ENCODE measurements at places on chromosomes 12 and 14.
A peak's percentile ranks its signal among the peaks of the same experiment; 100 is the strongest.

- no peak for DNase-seq
Observed at GRCh38 chr12:49364989-49365388, 2.3 kb upstream of the SPATS2 start.

- DNase-seq = no peak
Observed at GRCh38 chr14:51109651-51110050, 14.7 kb upstream of the TRIM9 start.

GRCh38 chr12:124463341-124463921 lies 104.0 kb downstream of the NCOR2 start:
- DNase-seq = no peak

DNA sequence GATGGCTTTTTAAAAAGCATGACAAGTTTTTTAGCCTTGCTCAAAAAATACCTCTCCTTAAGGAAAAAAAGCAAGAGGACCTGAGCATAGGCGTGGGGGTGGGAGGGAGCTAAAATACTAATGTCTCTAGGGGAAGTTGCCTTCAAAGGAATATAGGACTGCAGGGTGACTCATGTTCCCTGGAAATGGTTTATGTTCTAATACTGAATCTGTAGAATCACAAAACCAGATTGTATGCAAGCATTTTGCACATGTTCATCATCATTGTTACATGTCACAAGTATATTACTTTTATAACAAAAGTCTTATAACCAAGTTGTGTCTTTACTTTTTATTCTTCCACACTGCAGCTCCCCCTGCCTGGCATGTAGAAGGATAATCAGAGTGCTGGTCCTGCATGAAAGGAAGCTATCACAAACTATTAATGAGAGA lies 36.6 kb downstream of the GPR135 start:
- DNase-seq = no peak

DNA sequence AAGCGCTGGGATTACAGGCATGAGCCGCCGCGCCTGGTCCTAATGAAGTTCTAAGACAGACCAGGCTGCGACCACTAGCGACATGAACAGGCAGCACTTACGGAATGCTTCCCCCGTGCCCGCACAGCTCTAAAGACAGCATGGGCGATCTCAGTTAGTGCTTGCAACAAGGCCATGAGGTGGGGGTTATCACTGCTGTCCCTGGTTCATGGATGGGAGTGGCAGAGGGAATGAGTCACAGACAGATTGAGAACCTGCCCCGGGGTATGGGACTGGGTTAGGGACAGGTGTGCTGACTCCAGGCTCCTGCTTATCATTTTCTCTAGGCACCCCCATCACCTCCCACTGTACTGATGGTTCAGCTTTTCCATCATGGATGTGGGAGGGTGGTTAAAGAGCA lies 160.9 kb downstream of the VRK1 start:
- no peak for DNase-seq

DNA sequence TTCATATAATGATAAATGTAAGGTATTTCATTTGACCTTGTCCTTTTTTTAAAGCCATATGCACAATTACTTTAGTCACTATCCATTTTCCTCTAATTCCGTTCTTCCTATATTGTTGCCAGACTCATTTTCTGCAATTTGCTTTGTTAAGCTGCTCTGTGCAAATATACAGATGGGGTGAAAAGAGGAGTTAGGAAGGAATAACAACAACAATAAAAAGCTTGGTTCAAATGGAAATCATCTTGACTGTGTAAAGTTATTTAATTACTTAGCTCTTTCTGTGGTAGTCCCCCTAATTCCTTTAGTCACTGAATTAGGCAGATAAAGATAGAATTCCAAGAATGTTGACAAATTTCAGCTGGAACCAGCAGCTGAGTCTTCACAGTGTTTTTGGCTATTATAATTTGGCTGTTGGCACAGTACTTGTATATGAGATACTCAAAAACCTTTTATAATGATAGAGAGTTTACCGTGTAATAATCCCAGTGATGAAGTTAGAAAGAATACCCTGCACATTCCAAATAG lies 838.0 kb downstream of the RPS29 start:
- no peak for DNase-seq

GRCh38 chr14:87041290-87042020 lies 951.5 kb downstream of the GALC start:
- DNase-seq = no peak

DNA sequence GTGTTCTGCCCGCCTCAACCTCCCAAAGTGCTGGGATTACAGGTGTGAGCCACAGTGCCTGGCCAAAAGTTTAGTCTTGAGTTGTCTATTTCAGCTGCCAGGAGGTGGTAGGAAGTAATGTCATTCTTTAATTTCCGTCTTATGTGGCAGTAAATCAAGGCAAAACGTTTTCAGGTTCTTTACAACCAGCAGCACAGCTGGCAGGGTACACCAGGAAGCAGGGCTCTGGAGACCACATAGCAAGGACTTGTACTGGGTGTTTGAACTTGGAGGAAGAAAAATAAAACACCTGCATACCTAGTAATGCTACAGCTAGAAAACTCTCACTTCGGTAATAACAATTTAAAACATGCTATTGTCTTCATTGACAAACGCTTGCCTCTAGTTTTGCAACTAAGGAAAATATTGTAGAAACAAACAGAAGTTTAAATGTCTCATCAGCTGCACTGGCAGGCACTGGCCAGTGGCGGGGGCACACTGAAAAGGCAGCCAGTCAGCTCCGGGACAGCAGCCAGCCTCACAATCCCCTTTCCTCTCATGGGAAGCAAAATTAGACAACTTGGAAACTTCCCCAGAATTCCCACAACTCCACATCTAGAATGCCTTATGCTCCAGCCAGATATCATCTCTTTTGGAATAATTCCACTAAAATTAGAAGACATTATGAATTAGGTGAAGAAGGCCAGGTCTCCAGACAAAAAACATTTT lies 72.2 kb downstream of the CLIP1 start:
- DNase-seq = no peak

DNA sequence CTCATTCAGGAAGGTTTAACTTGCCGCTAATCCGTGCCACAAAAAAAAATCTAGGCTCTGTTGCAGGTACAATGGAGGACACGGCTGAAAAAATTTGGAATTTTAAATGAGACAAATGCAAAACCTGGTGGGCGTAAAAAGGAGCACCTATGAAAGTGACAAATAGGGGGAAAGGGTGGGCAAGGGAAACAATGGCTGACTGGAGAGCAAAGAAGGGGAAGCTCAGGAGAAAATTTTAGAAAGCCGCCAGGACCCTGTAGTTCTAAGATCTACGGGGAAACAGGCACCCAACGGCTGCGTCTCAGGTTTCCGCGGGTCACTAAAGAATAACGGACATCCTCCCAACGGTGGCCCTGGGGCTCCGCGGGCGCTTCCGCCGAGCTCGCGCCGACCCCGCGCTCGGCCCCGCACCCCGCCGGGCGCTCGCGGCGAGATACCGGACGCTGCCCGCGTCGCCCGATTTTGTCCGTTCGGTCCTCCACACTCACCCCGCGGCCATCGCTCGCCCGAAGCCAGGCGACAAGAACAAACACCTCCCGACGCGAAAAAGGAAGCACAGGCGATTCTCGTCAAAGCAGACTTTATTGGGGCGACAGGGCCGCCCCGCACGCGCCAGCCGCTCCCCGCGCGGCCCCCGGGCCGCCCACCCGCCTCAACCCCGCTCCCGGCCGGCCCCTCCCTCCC lies 1.1 kb upstream of the YY1 start:
- peak; percentile 78 for DNase-seq

- DNase-seq = no peak
Observed at GRCh38 chr12:113322343-113322742, 12.6 kb downstream of the SLC8B1 start.

DNA sequence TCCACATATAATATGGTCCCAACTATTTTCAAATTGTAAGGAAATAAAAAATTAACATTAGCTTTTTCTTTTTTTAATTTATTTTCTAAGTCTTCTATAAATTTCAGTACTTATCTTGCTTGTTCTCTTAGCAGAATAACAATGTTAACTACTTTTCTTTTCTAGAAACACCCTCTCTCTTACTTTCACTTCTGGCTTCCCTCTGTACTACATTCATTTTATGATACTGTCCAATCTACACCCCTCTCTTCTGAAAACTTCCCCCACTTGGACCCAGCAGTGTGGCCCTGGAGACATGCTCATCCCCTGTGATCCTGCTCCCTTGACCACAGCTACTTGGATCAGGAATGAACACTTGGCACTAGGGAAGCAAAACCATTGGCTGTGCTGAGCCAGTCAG lies 15.7 kb downstream of the SGPP1 start:
- no peak for DNase-seq

GRCh38 chr12:88035907-88036289 lies 6.7 kb upstream of the C12orf50 start:
- no peak for DNase-seq

- no peak for DNase-seq
Observed at GRCh38 chr14:91373591-91374254, 43.9 kb downstream of the CCDC88C start.

DNA sequence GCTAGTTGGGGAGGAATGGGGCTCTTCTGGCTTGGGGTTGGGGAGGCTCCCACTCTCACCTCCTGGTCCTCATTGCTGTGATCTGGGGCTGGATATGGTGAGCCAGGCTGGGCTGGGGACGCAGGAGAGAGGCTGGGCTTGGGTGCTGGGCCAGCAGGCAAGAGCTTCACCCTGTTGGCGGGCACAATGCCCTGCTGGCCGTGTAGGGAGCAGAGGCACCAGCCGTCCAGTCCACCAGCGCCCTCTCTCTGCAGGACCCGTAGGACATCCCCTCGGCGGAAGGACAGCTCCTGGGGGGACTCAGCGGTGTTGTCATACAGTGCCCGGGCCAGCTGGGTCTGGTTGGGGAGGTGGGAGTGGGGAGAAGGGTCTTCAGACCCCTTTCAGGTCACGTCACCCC lies 4.5 kb downstream of the EFS start:
- no peak for DNase-seq

DNA sequence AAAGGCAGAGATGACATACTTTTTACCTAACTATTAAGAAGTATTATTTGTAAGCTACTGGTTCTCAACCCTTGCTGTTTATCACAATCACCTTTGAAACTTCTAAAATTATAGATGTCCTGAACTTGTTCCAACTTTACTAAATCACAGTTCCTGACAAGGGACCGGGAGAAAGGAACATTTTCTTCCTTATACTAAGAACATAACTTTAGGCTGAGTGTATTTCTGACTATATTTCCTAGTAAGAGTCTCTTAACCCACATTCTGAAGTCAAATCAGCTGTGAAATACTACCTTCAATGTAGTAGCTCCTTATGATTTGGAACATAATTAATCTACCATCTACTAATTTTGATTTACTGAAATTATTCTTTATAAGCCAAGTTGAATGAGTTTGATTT lies 80.2 kb downstream of the BAZ1A start:
- DNase-seq = no peak

DNA sequence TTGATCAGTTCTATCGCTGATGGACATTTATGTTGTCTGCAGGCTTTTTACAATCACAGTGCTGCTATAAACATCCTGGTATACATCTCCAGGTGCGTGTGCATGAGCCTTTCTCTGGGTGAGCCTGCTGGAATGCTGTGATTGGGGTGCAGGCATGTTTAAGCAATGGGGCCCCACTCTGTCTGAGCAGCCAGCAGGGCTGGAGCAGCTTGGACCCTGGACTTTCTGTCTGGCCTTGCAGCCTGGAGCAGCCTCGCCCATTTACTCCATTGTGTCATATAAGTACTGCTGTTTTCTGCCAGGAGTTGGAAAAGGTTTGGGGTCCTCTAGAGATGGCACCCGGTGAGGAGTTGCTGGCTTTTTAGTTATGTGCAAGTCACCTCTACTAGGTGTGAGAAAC lies 199.0 kb downstream of the KIF26A start:
- no peak for DNase-seq

DNA sequence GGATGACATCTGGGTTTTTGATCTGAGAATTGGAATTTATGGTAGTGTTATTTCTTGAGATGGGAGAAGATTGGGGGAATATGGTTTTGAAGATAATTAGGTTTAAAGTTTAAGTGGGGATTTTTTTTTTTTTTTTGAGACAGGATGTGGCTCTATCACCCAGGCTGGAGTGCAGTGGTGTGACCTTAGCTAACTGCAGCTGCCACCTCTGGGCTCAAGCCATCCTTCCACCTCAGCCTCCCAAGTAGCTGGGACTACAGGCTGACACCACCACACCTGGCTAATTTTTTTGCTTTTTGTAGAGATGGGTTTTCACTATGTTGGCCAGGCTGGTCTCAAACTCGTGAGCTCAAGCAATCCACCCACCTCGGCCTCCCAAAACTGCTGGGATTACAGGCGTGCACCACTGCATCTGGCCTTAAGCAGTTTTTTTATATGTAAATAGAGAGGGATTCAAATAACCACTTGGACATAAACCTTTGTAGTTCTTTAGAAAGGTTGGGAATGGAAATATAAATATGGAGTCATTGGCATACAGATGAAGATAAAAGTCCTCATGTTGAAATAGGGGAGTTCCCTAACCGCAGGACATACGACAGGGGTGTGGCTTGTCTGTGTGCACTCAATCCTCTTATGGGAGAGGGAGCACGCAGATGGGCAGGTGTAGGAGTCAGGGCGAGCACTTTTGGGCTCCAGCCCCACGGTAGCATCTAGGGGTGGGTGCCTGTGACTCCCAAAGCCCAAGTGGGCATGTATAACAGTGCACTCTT lies 4.7 kb downstream of the LIN52 start:
- DNase-seq = no peak

DNA sequence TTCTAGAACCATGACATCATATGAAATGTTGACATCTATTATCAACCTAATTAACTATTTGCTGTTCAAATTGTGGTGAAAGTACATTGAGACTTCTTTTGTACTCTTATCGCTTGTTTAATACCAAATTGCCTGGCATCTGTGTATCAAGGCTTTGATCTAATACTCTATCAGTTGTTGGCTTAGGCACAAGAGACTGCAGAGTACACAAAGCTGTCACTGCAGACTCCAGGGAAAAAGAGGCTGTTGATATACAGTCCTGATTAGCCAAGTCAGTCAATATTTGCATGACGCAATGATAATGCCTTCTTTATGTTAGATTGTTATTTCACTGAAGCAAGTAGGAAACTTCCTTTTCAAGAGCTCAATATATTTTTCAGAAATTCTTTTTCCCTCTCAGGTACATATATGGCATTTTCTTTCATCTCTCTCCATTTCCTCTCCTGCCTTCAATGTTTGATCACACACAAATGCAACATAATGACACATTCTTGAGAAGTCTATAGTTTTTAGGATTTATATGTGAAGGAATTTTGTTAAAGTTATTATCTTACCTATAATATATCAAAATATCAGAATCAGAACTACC lies 32.3 kb upstream of the PTCSC3 start:
- DNase-seq = no peak

- no peak for DNase-seq
Observed at GRCh38 chr12:64707926-64708325, 51.3 kb downstream of the GNS start.

DNA sequence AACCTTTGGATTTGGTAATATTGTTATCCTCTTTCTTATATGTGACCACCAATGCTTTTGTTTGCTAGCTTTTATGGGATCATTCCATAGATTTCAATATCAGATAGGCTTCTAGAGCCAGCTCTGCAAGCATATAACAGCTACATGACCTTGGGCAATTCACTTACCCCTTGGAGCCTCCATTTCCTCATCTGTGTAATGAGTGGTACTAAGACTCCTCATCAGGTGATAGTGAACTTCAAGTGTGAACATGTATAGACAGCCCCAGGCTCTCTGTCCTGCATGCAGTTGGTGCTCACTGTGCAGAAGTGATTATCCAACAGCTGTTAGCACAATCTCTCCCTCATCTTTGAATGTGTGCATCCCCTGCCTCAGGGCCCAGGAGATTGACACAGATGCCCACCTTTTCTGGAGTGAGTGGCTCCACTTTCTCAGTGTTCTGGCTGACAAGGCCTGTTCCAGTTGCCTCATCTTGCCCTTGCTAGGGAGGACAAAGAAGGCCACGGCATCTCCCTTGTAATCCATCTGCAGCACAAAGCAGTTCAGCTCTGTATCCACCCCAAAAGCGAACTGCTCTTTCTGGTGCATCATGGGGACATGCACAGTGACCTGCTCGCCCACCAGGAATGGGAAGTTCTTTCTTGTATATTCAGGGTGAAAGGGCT lies 9.2 kb downstream of the SERPINA9 start:
- DNase-seq = peak; percentile 13
